ENCODE measurements at places on chromosomes 3 and 15.
A peak's percentile ranks its signal among the peaks of the same experiment; 100 is the strongest.

GRCh38 chr3:85726241-85726640, 767.5 kb downstream of the CADM2 start:
- DNase-seq = no peak

- no peak for DNase-seq
Observed at GRCh38 chr15:41544650-41545015, 576 bp upstream of the RPAP1 start.

- no peak for DNase-seq
Observed at GRCh38 chr3:105715372-105715771, 153.4 kb downstream of the CBLB start.

- peak; percentile 47 for DNase-seq
Observed at GRCh38 chr15:59313641-59314332, 58.9 kb downstream of the MYO1E start.

- DNase-seq = no peak
Observed at GRCh38 chr15:81038975-81039607, 38.4 kb downstream of the TLNRD1 start.

GRCh38 chr15:41934843-41935242, 37.5 kb downstream of the EHD4 start:
- no peak for DNase-seq

- DNase-seq = no peak
Observed at GRCh38 chr3:138567403-138567802, 26.7 kb downstream of the CEP70 start.

DNA sequence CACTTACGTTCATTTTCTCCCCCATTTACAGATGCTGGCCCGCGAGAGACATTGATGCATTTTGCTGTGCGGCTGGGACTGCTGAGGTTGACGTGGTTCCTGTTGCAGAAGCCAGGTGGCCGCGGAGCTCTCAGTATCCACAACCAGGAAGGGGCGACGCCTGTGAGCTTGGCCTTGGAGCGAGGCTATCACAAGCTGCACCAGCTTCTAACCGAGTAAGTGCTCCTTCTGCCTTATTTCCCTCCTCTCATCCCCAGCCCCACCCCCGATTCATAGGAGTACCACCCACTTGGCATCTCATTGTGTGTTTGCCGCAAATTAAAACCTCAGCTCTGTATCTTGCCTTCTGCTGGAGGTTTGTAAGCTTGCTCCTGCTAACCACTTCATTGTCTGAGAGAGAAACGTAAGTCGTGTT, 163.3 kb downstream of the AKAP13 start:
- DNase-seq = peak; percentile 81

- DNase-seq = no peak
Observed at GRCh38 chr3:123621186-123621849, 36.5 kb upstream of the HACD2 start.

DNA sequence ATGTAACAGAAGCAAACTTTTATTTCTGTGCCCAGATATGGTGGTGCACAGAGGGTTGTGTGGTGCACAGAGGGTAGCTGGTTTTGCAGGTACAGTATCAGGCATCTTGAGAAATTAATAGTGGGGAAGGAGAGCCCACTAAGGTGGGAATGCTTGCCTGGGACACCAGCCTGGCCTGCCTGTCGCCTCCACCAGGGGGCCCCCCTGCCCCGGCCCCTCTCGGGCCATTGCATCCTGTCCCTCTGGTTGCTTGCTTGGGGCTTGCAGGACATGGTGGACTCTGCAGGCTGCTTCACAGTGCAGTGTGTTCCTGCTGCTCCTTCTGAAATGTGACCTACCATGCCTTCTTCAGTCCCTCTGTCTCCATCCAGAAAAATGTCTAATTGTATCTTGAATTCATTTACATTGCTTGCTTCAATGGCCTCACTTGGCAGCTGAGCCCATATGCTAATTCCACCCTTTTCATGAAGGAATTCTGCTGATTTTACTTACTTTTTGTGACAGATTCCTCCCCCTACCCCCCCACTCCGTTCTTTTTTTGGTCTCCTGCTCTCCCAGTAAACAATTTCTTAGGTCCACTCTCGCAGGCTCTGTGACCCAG, 73.6 kb downstream of the EEFSEC start:
- DNase-seq = no peak

- no peak for DNase-seq
Observed at GRCh38 chr3:13338231-13338630, 81.9 kb downstream of the NUP210 start.

GRCh38 chr15:23567921-23568320, 2.4 kb downstream of the MKRN3 start:
- no peak for DNase-seq

- DNase-seq = no peak
Observed at GRCh38 chr3:14628406-14628805, 23.2 kb upstream of the CCDC174 start.

DNA sequence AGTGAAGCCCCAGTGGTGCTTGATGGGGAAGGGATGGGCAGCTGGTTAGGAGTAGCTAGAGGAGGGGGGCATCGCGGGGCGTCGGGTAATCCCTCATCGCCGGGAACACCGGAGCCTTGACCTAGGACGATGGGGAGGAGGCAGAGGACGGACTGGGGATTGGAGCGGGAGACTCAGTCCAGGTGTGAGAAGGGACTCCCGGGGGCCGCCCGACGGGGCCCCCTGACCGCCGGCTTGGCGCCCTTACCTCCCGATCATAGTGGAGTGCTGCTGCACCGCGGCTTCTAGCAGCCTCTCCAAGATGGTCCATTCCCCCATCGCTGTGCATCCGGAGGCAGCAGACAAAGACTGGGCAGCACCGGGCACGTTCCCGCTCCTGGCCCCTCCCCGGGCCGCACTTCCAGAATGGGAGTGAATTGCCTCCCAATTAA, 612 bp downstream of the GJD2 start:
- no peak for DNase-seq

- DNase-seq = peak; percentile 45
Observed at GRCh38 chr15:60000113-60000823, 3.8 kb upstream of the FOXB1 start.

- no peak for DNase-seq
Observed at GRCh38 chr15:63353887-63354286, 27.8 kb downstream of the CA12 start.

- no peak for DNase-seq
Observed at GRCh38 chr3:165946360-165946759, 109.1 kb upstream of the BCHE start.

- DNase-seq = no peak
Observed at GRCh38 chr15:31169558-31169957, 68.0 kb upstream of the TRPM1 start.

- DNase-seq = peak; percentile 53
Observed at GRCh38 chr15:93974804-93975481, 256.4 kb upstream of the MCTP2 start.

DNA sequence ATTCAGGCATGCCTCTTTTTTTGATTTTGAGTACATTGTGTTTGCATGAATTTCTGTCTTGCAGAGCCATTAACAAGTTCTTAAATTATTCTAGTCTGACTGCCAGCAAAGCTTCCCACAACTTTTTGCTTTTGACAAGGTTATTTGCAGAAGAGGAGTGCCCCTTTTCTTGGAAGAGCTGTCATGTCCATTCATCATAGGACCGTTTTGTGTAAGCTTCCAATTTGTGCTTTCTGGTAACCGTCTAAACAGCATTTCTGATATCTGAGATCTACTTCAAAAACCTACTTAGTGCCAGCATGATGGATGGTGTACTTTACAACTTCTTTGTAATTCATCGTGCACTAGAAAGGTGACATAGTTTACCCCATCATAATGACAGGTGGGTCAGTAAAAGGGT, 379.7 kb downstream of the NAALADL2 start:
- peak; percentile 18 for DNase-seq

GRCh38 chr15:91099616-91099994, 452 bp upstream of the SV2B start:
- DNase-seq = peak; percentile 30

DNA sequence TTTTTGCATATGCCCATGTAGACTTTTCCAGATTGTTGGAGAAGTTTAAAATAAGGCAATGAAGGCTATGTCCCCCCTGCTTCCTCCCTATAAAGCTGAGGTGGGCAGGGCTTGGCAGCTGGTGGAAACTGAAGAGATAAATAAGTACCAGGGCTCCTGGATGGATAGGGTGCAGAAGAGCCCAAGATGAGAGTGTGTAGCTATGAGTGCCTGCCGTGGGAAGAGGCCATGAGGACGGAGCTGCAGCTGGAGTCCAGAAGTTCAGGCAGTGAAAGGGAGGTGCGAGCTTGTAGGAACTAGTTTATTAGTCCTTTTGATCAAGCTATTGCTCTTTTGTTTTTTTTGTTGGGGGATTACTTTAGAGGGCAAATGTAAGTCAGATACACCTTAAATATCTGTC, 52.4 kb downstream of the PHLDB2 start:
- no peak for DNase-seq

GRCh38 chr3:165874663-165875489, 37.7 kb upstream of the BCHE start:
- no peak for DNase-seq

GRCh38 chr3:39118079-39118478, 10.6 kb downstream of the TTC21A start:
- no peak for DNase-seq

- DNase-seq = no peak
Observed at GRCh38 chr3:29268651-29269050, 12.2 kb upstream of the RBMS3 start.

- DNase-seq = no peak
Observed at GRCh38 chr3:30873671-30874070, 20.8 kb downstream of the GADL1 start.

GRCh38 chr3:193344486-193344885, 34.1 kb downstream of the ATP13A5 start:
- no peak for DNase-seq

DNA sequence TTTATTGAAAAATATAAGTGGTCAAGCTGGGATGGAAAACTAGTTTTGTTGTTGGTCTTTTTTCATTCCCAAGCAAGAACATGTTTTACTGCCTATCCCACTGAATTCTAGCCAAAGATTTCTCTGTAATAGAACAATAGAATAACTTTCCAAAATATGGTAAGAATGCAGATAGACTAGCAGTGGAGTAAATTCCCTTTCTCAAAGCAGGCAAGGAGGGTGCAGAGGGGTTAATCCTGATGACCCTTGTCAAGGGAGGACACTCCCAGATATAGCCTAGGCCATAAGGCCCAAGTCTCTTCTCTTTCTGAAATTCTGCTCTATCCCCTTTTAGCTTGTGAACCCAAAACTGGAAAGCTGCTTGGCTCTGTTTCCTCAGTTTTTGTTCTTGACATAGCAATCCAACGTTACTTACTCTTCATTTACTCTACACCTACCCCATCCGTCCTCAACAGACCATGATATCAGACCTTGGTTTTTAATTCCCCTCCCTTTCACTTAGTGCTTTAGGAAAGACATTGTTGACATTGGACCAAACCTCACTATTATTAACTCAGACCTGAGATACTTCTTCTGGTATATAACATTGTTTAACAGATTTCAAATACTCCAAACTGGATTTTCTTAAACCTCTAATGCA, 453.6 kb upstream of the THBS1 start:
- DNase-seq = no peak

DNA sequence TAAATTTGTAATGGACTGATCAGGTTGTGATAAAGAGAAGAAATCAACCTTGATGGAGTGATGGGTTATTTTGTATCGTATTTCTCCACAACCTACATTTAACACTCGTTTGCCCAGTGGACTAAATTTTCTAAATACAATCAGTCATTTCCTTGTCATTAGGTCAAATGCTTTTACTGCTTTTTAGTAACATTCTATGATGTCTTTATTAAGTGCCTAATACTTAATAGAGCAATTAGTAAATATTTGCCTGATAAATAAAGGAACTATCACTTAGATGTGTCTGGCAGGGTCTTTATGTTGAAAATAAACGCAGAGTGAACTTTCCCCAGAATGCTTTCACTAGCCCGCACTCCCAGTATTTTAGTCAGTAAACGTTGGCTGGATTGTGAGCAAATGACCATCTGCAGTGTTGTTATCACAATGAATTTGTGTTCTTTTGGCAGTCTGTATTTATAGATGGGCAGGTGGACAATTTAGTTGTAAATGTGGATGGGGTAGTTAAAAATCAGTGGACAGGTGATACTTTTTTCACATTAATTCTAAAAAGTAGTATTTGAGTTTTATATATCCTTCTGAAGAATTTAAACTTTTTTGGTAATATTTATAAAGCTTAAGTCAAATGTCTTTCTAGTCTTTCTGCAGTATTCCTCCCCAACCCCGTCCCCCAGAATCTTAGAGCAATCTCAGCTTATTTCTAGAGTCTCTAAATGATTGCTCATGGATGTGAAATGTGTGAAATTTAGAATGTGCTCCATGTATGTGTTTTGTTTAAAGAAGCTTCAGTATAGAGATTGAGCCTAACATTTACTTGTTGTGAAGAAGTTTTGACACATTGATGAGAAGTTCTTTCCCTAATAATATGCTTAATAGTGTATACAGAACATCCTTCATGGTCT, 4.9 kb downstream of the USP3 start:
- DNase-seq = no peak
